SJSA1 (cell line): ENCODE measurements at places on chromosomes 6 and 20. TPM values are rescaled to one million over a fixed set of nuclear protein-coding genes. Genes with fewer than 3 reads are reported as not detected.

GRCh38 chr20:51569815-51570738 is 27.6 kb upstream of the NFATC2 start:
- no peak for DNase-seq

DNA sequence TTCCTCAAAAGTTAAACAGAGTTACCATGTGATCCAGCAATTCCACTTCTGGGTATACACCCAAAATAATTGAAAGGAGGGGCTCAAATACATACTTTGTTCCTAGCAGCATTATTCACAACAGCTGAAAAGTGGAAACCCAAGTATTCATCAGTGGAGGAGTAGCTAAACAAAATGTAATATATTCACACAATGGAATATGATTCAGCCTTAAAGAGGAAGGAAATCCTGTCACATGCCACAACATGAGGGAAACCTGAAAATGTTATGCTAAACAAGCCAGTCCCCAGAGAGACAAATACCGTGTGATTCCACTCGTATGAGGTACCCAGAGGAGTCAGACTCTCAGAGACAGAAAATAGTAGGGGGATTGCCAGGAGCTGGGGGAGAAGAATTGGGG is 44.5 kb downstream of the PXDC1 start:
- DNase-seq: no peak

DNA sequence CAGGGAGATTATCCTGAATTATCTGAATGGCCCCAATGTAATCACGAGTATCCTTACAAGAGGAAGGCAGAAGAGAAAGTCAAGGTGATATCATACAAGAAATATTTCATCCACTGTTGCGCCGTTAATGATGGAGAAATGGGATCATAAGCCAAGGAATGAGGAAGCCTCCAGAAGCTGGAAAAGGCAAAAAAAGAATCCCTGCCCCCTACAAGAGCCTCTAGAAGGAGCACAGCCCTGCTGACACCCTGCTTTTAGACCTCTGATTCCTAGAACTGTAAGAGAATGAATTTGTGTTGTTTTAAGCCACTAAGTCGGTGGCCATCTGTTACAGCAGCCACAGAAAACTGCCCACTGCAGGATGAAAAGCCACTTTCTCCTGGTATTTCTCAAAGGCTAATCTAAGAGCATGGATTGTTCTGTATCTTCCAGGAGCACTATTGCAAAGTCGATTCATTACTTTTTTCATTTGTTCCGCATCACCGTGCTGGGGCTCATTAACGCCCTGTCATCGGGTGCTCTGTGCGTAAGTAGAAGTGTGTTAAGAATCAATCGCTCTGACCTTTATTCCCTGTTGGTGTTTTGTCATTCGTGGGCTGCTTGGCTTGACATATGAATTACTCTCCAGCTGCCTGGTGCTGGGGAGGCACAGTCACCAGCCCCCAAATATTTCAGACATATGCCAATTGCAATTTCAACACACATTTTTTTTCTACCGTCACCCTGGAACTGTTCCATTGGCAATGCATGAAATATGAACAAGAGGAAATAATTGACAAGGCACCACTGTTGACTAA is 117.0 kb downstream of the PCSK2 start:
- no peak for DNase-seq

GRCh38 chr20:25083773-25084625 is 2.1 kb upstream of the VSX1 start:
- no peak for DNase-seq

- no peak for DNase-seq
These were observed 18.3 kb downstream of the SNX9 start for GRCh38 chr6:157841211-157841840.

DNA sequence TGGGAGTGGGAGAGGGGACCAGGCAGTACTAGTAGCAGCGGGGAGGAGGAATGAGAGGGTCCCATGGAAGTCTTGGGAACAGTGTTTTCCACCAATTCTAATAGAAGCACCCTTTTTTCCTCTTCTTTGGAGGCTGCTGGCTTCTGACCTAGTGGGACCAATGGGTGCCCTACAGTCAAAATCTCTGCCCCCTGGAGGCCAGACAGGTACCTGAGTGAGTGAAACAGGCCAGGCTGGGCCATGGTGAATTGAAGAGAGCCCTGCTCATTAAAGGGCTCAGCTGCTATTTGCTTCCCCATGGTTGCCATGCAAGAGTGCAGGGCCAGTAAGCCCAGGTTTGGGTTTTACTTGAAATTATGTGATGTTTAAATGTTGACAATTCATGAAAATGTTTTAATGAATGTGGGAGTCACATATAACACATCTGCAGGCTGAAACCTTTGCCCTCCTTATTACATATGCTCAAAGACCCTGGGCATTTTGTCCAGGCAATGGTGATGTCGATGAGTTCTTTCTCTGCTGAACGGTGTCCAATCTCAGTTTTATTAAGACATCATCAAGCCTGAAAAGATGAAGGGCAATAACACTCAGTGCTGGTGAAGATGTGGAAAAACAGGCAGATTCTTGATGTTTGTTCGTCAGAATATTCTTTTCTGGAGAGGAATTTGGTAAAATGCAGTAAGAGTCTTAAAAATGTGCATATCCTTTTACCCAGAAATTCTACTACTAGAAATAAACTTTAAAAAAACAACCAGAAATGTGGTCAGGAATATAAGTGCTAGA is 42.3 kb upstream of the OCSTAMP start:
- no peak for DNase-seq

DNA sequence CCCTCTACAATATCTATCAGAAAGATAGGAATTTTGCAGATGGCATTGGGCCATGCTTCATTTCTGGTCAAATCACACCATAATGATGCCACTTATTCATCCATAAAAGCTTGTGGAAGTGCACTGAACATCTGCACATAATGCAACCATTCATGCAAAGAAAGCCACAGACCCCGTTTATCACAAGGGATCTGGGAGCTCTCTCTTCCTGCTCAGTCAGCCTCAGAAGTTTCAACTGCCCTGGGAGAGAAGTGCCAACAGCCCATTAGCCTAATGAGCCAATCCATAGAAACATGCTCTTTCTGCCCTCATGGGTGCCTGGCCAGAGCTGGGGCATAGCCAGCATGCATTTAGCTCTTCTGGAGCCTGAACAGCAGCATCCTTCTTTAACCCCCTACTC is 85.8 kb downstream of the SLC35F1 start:
- no peak for DNase-seq

GRCh38 chr6:3252861-3253596 is 5.7 kb upstream of the PSMG4 start:
- no peak for DNase-seq

GRCh38 chr6:15260099-15260821 is 14.4 kb downstream of the JARID2 start:
- no peak for DNase-seq

DNA sequence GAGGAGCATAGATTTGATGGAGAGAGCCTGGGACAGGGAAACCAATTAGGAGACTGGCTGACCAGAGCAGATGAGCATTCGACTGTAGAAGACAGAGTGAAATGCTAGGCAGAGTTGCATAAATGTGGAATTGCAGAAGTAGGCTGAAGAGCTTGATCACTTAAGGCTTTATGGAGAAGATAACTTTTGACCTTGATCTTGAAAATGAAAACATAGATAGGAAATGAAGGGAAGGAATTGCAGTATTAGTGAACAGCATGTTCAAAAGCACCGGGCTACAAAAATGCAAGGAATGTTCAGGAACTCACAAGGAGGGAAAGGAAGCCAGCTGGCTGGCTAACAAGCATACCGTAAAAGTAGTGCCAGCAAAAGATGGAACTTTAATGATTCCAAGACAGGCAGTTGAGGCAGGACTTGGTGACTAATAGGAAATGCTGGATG is 20.5 kb upstream of the LTV1 start:
- DNase-seq: peak; percentile 26

- no peak for DNase-seq
These were observed at the start of gene THEMIS for GRCh38 chr6:127900935-127901334. Gene THEMIS (minus strand): TSS chr6:127901058. CDS start chr6:127900932, 126 bp downstream.

DNA sequence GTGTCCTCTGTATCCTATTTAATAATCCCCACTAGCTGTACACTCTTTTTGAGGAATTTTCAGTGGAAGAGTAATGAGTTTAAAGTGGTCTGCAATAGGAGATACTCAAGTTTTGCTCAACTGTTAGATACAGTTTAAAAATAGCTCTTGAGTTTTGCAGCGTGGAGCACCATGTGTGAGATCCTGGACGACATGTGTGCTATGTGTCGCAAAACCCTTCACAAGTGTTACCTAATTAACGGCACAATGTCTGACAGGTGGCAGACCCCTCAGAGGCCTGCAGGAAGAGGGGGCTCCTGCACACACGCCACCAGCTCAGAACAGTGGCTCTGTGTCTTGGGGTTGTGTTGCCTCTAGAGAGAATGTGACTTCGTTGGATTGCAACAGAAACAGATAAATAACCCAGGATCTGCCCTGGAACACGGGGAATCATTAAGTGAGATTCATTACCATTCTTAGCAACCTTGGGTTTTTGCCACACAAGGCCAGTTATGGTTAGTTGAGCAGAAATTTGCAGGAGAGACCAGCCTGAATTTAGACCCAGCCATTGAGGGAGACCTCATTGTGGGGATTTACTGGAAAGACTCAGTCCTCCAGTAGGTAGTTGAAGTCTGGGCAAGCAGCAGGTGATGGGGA is 73.8 kb downstream of the SASH1 start:
- DNase-seq: no peak

- no peak for DNase-seq
These were observed 73.5 kb downstream of the ZFP64 start for GRCh38 chr20:52118016-52118623.

DNA sequence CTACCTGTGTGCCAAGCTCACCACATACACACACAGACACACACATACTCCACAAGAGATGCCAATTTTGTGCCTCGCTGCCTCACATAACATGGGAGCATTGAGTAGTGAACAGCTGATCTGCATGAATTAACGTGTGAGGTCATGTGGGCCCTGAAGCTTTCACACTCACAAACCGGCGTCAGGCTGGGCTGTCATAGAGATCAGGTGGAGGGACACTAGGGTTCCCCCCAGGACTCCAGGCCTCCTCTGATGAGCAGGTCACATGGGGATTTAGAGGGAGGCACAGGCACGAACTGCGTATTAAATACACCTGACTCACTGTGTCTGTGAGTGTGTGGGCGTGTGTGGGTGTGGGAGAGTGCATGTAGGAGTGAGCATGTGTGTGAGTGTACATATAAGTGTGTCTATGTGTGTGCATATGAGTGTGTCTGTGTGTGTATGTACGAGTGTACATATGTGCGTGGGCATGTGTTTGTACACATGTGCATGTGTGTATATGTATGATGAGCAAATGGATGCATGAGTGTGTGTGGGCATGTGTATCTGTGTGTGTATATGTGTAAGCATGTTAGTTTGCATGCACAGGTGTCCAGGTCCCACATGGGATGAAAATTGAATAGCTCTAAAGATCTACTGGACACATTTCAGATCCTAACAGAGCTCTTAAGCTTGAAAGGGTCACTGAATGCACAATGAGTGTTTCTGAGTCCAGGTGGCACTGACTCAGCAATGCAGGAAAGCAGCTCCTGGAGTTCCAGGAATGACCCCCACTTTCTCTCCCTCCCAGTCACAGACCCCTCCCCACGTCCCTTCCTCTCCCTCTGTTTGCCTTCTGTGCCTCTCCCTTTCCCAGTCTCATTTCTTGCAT is 336.6 kb downstream of the PREX1 start:
- no peak for DNase-seq

DNA sequence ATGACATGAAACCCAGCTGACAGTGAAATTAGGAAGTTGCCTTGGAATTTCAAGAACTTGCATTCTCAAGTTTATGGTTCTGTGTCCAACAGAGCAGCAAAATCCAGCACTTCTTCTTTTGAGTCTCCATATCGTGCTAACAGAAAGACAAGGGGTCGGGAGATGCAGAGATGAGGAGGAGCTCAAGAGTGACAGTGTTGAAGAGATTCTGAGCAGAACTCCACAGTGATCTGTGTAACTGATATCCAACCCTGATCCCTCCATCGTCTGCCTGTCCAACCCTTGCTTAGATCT is 21.2 kb upstream of the BTN1A1 start:
- no peak for DNase-seq

GRCh38 chr20:31948008-31948407 is 3.8 kb downstream of the PDRG1 start:
- no peak for DNase-seq

DNA sequence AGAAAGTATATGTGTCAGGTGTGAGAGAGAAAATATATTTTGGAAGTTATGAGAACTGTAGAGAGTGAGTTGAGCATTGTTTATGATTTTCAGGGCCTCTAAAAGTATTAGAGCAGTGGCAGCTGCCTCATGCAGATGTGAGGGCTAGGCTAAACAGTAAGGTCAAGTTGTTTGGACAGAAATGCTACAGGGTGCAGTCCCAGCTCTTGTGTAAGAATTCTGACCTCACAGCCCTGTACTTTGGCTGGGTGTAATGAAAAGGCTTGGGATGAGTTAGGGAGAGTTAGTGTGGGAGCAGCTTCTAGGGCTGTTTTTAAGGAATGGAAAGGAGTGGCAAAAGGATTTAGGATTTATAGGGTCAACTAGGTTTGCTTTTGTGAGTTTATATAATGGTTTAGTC is 764.8 kb upstream of the ADGRB3 start:
- no peak for DNase-seq

GRCh38 chr6:9484686-9485085 is 930.2 kb downstream of the TFAP2A start:
- no peak for DNase-seq

DNA sequence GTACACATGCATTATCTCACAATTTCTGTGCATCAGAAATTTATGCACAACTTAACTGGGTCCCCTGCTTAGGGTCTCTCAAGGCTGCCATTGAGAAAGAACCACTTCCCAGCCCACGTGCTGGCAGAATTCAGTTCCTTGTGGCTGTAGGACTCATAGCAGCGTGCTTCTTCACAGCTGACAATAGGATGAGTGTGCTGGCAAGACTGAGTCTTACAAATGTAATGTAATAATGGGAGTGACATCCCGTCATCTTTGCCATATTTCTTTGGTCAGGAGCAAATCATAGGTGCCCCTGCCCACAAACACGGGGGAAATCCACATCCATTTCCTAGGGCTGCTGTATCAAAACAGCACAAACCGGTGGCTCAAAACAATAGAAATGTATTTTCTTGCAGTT is 77.4 kb downstream of the FIG4 start:
- peak; percentile 64 for DNase-seq

DNA sequence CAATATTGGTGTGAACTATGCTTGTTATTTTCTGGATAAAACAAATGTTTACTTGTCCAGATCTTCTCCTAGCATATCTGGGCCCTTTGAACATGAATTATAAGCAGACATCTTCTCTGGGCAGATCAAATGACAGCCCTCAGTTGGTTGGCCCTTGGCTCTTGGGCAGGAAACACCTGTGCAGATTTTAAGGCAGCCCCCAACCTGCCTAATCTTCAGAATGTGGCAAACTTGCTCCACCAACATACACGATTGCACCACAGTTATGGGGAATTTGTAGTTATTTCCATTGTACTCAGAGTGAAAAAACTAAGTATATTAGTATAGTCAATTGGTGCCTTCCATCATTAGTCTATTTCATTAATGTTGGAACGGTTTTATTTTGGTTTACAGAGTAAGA is 94.9 kb upstream of the KCNK16 start:
- DNase-seq: no peak

Gene PSMG4
- 9.5 and 16.1 TPM in 2 replicates for total RNA-seq

Gene PRR18
- 0.76 and 1.0 TPM in 2 replicates for total RNA-seq

Gene AGER
- 0.76 TPM in 1 of 2 replicates, not detected in the other for total RNA-seq

Gene ROMO1
- 288 and 554 TPM in 2 replicates for total RNA-seq

Gene FAM217A
- total RNA-seq: not detected in 2 replicates

Gene ELOVL2
- total RNA-seq: 6.8 and 10.9 TPM in 2 replicates

Gene PPIL6
- total RNA-seq: 0.29 TPM in 1 of 2 replicates, not detected in the other

Gene NOTCH4
- total RNA-seq: 1.6 and 2.0 TPM in 2 replicates

Gene STMND1
- total RNA-seq: 1.00 TPM in 1 of 2 replicates, not detected in the other

Gene NEURL2
- total RNA-seq: 1.9 and 2.7 TPM in 2 replicates

Gene SLC17A1
- total RNA-seq: not detected in 2 replicates

Gene PTK6
- not detected in 2 replicates for total RNA-seq

Gene STX11
- 8.2 and 9.7 TPM in 2 replicates for total RNA-seq
